ENCODE measurements at places on chromosomes 4 and X. TPM values are rescaled to one million over a fixed set of nuclear protein-coding genes. Genes with fewer than 3 reads are reported as not detected.
A peak's percentile ranks its signal among the peaks of the same experiment; 100 is the strongest.

DNA sequence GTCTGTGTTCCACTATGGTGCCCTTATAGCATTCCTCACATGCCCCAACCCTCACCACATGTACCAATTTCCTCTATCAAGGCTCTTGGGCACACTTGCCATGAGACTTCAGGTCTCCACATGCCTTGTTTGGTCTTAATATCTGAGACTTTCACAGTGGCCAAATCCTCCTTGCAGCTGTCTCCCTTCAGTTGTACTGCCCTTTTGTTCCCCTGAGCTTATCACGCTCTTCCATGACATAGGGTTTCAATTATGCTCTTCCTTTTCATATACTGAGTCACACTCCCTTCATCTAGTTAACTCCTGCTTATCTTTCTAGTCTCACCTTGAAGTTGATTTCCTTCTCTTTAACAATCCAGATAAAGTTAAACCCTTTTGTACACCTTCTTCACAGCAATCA, 212.9 kb downstream of the PDHA2 start:
- DNase-seq: no peak

GRCh38 chr4:54632537-54632936, 25.2 kb upstream of the KIT start:
- DNase-seq: no peak

DNA sequence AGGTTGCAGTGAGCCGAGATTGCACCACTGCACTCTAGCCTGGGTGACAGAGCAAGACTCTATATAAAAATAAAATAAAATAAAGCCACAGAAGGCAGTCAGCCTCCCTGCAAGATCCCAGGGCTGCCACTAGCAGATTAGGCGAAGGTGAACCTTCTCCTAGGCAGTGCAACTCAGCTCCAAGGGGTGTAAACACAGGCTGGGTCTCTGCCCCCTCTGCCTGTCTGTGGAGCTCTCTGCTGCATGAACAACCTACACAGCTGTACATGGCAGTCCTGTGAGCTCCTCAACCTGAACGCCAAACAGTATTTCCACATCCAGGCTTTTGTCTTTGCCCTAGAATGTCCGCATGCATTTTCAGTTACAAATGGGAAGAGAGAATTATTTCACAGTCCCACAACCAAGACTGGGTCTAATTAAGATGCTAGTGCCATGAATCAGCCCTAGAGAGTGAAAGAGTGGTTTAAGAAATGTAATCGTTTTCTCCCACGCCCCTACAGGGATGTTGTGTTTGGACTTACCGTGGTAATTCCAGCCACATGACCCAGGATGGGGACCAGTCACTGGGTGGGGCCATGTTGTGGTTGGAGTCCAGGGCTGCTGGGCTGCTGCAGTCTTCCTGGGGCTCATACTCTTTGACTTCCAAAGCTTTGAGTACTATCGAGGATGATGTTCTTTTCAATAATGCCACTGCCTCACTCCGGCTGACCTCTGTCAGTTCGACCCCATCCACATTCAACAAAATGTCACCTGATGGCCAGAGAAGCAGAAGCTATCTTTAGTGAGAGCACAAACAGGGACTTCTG, 99.0 kb downstream of the FIP1L1 start:
- peak; percentile 21 for DNase-seq

ADH1A gene
- polyA plus RNA-seq: not detected

RGN gene
- not detected for polyA plus RNA-seq

DNA sequence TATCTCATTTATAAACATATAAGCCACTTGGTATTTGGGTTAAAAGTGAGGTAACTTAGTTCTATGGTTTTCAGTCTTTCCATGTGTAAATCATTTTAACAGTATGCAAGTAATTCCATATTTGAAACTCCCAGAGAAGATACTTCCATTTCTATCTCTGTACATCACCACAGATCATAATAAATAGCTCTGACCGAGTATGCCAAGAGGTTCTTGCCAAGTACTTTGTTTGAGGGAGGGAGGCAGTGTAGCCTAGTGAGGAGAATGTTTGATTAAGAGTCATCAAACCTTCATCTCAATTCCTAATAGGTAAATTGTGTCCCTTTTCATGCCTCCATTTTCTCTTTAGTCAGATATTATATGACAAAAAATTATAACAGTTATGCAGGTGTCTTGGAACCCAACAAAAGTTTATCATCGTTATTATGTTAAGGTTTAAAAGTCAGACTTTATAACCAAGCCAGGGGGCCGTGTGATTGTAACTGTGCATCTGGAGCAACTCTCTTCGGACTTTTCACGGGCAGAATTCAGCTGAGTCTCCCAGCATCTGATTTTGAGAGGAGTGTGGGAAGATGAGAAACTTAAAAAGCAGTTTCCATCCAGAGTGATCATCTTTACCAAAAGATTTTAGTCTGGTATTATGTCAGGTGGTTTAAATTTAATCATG, 123.8 kb downstream of the ANK2 start:
- DNase-seq: no peak

GRCh38 chr4:20432088-20432487, 180.4 kb downstream of the SLIT2 start:
- DNase-seq: no peak

TEX13B gene
- polyA plus RNA-seq: not detected

SPON2 gene
- 0.60 TPM for polyA plus RNA-seq

DNA sequence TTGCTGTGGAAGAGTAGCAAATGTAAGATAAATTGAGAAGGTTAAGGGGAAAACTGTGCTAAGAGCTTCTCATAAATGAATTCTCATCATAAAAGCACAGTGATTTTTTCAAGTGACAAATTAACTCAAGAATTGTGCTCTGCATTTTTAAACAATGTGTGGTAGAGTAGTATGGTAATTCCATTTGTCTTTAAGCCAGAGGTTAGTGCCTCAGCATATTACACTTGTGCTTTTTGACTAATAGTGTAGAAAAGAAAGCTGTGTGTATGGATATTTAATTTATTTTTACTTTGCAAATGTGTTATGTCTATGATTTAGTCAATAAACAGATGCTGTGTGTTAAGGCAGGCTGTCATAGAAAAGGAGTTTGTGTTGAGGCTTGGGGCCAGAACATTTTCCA, 61.0 kb downstream of the FHIP1A start:
- DNase-seq: no peak

CT55 gene
- not detected for polyA plus RNA-seq

SPANXA1 gene
- not detected for polyA plus RNA-seq

- DNase-seq: no peak
Measured at GRCh38 chrX:153736871-153737441, 12.3 kb downstream of the ABCD1 start.

- no peak for DNase-seq
Measured at GRCh38 chrX:143664302-143664701, 28.4 kb upstream of the SLITRK4 start.

TFDP3 gene
- not detected for polyA plus RNA-seq

- no peak for DNase-seq
Measured at GRCh38 chr4:39889226-39889625, 88.5 kb downstream of the PDS5A start.

DNA sequence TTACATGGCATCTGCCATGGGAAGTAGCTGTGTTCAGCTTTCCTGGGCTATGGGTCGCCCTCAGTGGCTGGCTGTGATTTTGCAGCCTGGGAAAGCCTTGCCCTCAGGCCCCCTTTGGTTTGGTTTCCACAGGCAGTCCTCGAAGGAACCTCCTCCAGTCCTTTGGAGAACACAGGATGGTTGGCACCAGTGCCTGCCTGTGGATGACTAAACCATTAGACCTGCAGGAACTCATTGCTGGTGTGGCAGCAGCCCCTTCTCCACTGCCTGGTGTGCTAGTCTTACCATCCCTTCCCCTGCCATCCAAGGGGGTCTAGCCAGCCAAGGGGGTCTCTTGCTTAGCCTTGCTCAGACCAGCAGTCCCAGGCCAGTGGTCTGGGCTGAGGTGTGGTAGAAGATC, 71.4 kb upstream of the PJA1 start:
- no peak for DNase-seq

- DNase-seq: no peak
Measured at GRCh38 chr4:85399270-85399669, 75.7 kb upstream of the ARHGAP24 start.
